ENCODE measurements at places on chromosomes 3 and 15.

- DNase-seq, result no peak
Observed at GRCh38 chr3:141360888-141361598, 7.3 kb upstream of the ZBTB38 start.

- no peak for DNase-seq
Observed at GRCh38 chr3:197135212-197135611, 105.6 kb upstream of the MELTF start.

- no peak for DNase-seq
Observed at GRCh38 chr3:52809149-52809548, 14.6 kb downstream of the ITIH3 start.

GRCh38 chr3:122681284-122681973, 790 bp downstream of the PARP14 start:
- DNase-seq, result no peak

- no peak for DNase-seq
Observed at GRCh38 chr3:130345487-130346079, at the start of gene COL6A5. Gene COL6A5 (plus strand): TSS chr3:130345672. CDS start chr3:130373639, 27,967 bp downstream.

DNA sequence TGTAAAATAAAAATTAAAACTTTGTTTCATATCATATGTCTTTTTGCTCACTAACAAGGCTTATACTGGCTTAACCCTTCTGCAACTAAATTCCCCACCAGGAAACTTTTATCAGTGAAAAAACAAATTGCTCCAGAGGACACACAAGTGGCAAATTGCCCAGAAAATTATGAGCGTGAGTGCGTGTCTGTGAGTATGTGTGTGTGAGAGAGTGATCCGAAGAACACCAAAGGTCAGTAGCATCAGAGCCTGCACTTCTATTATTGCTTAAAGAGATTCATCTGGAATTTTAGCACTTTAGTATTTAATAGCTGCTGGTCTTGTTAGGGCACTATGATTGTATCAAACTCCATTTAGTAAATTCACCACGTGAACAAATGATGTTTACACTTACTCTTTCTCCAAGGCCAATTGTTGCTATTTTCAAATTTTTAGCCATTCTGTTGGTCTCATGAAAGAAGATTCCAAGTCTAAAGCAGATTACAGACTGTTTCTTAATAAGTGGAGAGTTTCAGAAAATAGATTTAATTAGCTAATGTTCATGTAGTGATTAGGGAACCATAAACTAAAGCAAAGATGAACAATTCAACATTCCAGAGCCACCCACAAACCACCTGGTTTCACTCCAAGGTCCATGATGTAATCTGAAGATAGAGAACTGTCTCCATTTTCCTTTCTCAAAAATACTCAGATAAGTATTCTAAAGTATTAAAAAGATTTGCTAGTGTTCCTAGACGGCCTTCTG, 91.1 kb upstream of the IL12A start:
- DNase-seq, result no peak

- DNase-seq, result no peak
Observed at GRCh38 chr3:172454180-172454579, 5.9 kb upstream of the GHSR start.

DNA sequence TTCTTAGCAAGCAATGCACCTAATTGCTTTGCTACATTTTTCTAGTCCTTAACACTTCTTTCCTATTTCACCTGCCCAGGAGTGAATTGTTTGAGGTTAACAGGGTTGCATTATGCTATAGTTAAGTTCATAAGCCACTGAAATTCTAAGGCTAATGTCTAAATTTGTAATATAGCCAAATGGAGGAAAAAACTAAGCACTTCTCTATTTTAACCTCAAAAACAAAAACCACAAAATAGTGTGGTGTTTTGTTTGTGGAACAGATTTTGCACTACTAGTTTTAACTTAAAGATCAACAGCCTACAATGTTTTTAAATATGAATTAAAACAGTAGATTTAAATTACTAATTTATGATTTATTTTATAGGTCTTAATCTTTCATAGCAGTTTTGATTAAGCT, 5.5 kb downstream of the ATOSA start:
- no peak for DNase-seq

DNA sequence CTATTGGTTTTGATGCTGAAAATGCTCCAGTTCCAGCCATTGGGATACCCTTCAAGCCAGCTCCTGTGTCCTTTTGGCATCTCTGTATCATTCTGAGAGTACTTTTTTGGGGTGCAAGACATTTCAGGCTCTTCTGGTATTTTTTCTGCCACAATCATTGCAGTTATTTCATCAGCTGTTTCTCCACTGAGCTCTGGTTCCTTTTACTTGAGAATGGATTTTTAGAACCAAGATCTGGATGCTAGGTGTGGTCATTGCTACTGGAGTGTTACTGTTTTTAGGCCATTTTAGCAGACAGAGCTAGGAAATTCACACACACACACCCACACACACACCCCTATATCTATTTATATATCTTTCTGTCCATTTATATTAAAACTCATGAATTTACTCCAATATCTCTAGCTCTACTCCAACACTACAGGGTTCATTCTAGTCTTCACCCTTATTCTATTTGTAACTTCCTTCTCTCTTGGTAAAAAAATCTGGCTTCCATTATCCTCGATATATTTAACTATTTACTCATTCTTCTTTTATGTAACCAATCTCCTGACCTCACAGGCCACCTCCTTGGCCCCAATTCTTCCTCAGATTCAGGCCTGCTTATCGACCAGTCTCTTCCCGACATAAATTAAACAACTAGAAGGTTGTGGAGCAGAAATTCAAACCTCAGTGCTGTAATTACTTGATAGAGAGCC, 17.0 kb downstream of the SLC35G2 start:
- no peak for DNase-seq

DNA sequence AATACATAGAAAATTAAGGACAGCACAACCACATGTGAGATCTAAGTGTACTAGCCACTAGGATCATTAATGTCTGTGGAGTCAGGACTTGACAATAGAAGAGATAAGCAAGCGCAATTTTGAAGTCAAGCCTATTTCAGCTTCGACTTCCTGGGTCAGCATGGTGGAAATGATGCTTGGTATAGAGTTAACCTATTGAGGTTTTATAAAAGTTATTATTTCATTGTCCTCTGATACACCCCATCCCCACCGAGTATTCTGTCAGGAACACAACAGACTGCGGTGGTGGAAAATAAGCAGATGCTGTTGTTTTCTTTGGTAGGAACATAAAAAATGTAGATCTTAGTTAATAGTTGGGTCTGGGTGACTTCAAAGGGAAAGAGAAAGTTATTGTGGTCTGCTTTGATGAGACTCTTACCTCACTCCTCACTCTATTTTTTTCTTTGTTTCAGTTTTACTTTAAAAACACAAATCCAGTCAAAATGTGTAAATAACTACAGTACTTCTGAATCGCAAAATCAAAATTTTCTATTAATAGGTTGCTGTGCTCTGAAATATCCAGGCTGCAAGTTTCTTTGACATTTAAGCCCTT, 82.1 kb downstream of the IL5RA start:
- DNase-seq, result no peak

GRCh38 chr3:168094580-168094876, 1.2 kb downstream of the GOLIM4 start:
- peak; percentile 9 for DNase-seq

DNA sequence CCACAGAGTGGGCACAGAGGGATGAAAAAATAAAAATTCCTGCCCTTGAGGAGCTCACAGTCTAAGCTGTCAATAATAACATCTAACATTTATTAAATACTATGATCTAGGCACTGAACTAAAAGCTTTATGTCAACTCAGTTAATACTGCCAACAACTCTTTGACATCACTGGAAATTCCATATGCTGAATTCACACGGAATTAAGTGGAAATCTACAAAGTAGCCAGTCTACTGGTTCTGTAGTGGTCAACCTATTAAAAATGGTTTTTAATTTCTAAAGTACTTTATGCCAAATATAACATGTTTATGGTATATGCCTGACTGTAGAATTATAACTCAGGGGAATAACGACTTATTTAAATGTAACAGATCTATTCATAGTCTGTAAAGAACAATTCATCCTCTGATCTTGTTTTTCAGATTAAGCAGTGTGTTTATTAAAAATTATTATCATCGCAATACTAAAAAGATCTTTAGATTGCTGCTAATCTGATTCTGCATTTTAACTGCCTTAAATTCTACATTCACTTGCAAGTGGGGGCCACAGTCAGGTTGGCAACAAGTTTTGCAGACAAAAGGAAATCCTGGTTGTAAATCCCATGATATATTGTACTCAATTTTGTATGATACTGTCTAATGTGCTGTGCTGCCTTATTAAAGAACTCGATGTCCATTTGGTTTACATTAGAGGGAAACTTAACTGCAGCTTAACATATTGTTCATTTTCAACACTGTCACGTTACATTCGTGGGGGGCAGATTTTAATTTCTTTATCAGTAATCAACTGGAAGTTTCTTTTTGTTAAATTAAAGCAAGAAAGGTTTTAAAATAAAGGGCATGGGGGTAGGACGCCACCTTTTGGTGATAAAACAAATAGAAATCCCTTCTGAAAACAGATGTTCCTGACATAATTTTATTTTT, 2.6 kb upstream of the FOXP1 start:
- peak; percentile 12 for DNase-seq

GRCh38 chr15:40872791-40873693, 992 bp downstream of the RHOV start:
- DNase-seq, result no peak

DNA sequence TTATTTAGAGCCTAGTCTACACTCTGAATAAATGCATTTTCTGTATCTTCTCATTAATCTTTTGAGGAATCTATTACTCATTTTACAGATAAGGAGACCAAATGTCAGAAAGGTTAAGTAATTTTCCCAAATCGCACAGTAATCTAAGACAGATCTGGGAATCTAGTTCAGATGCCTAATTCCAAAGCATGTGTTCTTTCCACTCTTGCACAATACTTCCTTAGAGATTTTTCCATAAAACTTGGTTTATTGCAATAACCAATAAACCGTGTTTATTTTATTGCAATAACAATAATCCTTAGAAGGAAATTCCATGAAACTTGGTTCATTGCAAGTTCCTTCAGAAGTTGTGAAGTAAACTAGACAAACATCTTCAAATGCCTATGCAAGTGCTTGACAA, 17.4 kb upstream of the COL8A1 start:
- no peak for DNase-seq

DNA sequence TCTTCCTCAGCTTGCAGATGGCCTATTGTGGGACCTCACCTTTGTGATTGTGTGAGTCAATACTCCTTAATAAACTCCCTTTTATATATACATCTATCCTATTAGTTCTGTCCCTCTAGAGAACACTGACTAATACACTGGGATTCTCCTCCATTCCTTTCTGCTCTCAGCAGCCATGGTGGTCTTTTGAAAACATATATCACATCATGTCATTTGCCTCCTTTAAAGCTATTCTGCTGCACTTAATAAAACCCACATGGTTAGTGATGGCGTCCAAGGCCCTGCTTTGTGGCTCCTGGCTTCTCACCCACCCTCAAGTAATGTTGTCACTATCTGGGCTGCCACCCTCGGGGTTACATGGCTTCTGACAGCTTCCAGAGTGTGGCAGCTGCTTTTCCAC, 169.5 kb downstream of the CADPS start:
- DNase-seq, result no peak

GRCh38 chr3:152858170-152858800, 23.4 kb downstream of the P2RY1 start:
- DNase-seq, result no peak

GRCh38 chr3:123287051-123287961, 85.6 kb downstream of the SEC22A start:
- DNase-seq, result no peak

DNA sequence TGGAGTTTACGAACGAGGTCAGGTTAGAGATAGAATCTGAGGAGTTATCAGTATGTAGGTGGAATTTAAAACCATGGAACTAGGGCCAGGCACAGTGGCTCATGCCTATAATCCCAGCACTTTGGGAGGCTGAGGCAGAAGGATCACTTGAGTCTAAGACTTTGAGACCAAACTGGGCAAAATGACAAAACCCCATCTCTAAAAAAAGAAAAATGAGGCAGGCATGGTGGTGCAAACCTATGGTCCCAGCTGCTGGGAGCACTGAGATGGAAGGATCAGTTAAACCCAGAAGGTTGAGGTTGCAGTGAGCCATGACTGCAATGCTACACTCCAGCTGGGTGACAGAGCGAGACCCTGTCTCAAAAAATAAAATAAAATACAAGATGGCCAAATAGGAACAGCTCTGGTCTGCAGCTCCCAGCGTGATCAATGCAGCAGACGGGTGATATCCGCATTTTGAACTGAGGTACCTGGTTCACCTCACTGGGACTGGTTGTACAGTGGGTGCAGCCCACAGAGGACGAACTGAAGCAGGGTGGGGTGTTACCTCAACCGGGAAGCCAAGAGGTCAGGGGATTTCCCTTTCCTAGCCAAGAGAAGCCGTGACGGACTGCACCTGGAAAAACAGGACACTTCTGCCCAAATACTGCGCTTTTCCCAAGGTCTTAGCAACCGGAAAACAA, 33.3 kb downstream of the ZMAT3 start:
- no peak for DNase-seq

DNA sequence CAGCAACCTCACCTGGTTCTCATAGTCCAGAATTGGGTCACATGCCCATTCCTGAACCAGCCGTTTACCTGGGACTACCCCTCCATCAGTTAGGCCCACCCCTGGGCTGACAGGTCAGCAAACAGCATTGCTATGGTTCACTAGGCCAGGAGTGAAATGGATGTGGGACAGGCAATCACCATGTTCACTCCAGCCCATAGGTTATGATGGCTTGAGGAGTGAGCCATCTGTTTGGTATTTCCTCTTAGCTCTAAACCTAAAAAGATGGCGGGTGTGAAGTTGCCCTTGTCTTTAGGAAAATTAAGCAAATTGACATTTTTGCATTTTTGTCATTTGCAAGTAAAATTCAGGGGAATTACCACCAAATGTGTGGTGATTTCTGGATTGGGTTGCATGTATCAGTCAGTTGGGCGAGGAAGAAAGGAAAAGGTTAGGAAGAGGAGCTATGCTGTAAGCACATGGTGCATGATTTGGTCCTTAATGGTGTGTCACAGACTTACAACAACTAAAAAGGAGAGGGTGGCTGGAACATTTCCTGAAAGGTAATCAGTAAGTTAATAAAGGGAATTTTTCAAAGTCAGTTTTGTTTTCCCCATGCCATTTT, 17.2 kb downstream of the NXPE3 start:
- no peak for DNase-seq

DNA sequence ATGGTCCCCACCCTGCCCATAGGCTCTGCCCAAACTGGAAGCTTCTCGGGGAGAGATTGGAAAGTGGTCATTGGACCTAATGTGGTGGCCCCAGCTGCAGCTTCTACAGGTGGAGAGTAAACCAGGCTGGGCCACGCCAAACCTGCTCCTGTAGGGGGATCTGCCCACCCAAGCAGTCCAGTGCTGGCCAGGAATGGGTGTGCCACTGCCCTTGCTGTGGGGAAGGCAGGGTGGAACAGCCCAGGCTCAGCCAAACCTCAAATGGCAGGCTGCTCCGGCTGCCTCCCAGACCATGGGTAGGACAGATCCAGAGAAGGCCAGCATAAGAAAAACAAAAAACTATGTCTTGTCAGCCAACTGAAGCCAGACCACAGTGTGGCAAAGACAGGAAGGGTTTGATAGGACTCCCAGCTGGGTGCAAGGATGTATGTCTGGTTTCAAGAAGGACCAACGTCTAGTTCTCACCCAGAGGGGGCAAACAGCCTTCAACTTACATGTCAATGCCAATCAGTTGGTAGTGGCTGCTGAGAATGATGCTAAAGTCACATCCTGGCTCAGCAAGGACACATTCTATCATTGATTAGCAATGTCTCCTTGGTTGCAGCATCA, 267.3 kb downstream of the UACA start:
- DNase-seq, result no peak

All from activated naive CD4-positive, alpha-beta T cell treated with anti-CD3 and anti-CD28 coated beads, Interleukin-2, amount 50 U/mL, for 16 hours (primary cell).